ENCODE measurements at places on chromosomes 12 and 14.

DNA sequence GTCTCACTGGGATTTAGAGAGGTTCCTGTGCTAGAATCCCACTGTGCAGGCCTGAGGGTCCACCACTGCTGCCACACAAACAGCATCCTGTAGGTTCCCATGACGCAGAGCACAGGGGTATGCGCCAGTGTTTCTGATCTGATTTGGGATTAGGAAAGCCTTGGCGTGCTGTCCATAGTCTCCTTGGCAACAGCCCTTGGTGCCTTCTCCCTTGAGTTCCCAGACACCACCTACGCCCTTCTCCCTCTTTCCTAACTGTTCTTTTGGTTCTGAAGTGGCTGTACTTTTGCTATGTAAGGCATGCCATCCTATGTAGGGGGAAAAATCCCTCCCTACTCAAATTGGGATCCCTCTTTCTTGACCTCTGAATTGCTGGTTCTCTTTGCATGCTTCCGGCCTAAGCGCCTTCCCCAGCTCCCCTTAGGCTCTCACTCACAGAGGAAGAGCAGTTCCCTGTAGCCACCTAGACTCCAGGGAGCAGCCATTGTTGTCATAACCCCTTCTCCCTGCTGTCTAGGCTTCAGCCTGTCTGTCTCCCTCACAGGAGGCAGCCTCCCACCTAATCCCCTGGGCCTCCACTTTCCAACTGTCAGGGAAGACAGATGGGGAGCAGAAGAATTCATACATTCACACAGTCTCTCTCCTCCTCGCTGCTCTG is 14.8 kb upstream of the RIC8B start:
- no peaks in the 10 kb centered on the region for H3K4me1 ChIP-seq
- no peaks in the 10 kb centered on the region for H3K27me3 ChIP-seq
- no peaks in the 10 kb centered on the region for H3K36me3 ChIP-seq

DNA sequence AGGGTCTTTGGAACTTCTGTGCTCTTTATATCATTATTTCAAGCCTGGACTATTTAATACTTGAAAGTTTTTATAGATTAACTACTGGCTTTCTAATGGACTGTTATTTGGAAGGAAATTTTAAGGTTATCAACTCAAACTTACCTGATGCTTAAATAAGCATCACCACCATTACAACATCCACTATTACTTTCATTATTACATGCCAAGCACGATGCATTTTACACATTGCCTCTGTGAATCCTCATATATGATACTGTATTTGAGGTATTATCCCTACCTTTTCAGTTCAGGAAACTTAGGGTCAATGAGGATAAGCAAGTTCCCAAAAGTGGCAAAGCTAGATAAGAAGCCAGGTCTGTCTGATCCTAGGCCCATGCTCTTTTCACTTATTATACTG is 12.4 kb downstream of the ZBTB1 start:
- H3K4me1 ChIP-seq: peaks cover 3% of the 10 kb centered on the region
- no peak overlapping the region for H3K27ac ChIP-seq
- no peaks in the 10 kb centered on the region for H3K36me3 ChIP-seq
- H3K4me3 ChIP-seq: no peak overlapping the region

GRCh38 chr14:77014004-77014604 is 14.4 kb downstream of the IRF2BPL start:
- H3K4me1 ChIP-seq: peaks cover 26% of the 10 kb centered on the region
- DNase-seq: no peak
- no peak overlapping the region for H3K4me3 ChIP-seq

GRCh38 chr14:34911209-34912150 is 36.3 kb upstream of the BAZ1A start:
- no peak overlapping the region for H3K4me3 ChIP-seq
- no peaks in the 10 kb centered on the region for H3K27me3 ChIP-seq
- H3K4me1 ChIP-seq: no peaks in the 10 kb centered on the region
- peak; percentile 10 for DNase-seq

- peaks cover 20% of the 10 kb centered on the region for H3K36me3 ChIP-seq
- DNase-seq: no peak
- no peak overlapping the region for H3K4me3 ChIP-seq
- H3K27ac ChIP-seq: peak overlapping the region; percentile 67
- peaks cover 12% of the 10 kb centered on the region for H3K4me1 ChIP-seq
Observed at GRCh38 chr14:61754627-61755381, 7.4 kb upstream of the SNAPC1 start.

DNA sequence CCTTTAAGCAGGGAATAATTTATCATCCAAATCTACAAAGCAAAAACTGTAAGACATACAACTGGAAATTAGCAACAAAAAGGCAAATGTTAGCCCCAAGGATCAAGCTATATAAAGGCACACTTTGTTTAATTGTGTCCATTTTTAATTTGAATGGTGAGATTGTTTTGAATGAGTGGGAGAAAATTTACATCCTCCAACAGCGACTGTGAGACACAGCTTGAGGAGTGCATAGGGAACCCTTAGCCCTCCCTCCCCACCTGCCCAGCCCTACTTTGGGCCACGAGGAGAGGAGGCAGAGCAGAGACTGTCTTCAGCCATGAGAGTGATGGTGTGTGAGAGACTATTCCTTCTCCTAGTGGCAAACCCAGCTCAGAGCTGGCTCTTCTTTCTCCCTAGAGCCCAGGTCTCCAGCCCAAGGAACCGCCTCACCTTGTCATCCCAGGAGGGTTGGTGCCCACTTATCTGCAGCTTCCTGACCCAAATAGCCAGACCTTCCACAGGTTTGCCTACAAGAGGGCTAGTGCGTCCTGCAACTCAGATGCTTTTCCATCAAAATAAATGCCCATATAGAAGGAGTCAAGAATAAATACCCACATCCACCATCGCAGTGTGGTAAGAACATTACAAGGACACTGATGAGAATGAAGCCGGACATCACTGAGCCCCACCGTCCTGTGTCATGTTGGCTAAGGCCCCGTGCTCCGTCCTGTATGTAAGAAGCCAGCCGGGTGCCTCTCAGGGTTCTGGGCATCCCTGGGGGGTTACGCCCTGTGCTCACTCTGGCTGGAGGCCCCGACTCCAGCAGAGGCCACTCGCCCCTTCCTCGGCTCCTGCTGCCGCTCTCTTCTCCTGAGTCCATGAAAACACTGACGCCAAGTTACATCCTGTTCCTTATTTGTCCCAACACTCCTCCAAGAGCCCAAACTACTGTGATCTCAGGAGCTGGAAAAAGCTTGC is 36.4 kb upstream of the C14orf180 start:
- DNase-seq: no peak
- H3K4me1 ChIP-seq: no peaks in the 10 kb centered on the region
- peaks cover 41% of the 10 kb centered on the region for H3K27me3 ChIP-seq
- no peaks in the 10 kb centered on the region for H3K36me3 ChIP-seq

DNA sequence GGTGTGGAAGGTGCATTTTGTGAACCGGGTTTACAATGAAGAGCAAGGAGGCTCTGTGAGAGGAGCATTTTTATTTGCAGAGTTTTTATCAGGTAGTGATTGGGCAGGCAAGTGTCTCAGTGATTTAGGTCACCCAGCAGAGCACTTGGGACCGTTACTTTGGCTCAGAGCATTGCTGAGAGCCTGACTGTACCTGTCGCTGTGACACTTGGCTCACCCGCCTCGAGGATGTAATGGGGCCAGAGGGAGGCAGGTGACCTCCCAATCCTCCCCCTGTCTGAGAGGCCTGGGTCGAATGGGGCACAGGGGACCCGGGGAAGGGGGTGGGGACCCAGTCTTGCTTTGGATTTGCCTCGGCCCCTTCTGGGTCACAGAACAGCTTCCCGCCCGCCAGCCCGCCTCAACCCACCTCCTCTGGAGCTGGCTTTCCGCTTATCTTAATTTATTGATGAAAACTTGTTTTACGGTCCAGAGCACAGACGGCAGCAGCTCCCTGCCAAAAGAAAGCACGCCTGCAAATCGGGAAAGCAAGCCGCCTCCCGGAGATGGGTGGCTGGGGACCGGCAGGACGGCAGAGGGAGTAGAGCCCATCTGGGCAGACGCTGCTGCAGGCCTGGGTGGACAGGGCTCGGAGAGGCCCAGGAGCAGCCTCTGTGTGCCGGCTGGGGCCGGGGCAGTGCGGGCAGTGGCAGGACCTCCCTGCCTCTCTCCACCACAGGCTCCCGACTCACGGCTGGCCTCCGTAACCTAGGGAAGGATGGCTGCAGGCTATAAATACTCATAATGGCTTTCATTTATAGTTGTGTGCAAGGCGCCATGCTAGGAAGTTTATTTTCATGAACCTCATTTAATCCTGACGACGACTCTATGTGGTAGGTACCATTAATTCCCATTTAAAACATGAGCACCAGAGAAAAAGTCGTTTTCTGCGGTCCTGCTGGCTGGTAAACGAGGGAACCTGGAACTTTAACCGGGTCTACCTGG is 187.1 kb downstream of the TSPAN9 start:
- no peaks in the 10 kb centered on the region for H3K4me1 ChIP-seq
- H3K36me3 ChIP-seq: peaks cover 14% of the 10 kb centered on the region
- H3K4me3 ChIP-seq: no peak overlapping the region
- DNase-seq: no peak
- H3K27ac ChIP-seq: no peak overlapping the region
